ENCODE measurements at places on chromosomes 7 and 10. TPM values are rescaled to one million over a fixed set of nuclear protein-coding genes. Genes with fewer than 3 reads are reported as not detected.
A peak's percentile ranks its signal among the peaks of the same experiment; 100 is the strongest.

- DNase-seq = no peak
These were observed 43.3 kb upstream of the ECHDC3 start for GRCh38 chr10:11698691-11699549.

- DNase-seq = no peak
These were observed 425.8 kb upstream of the FOXK1 start for GRCh38 chr7:4256286-4256685.

DNA sequence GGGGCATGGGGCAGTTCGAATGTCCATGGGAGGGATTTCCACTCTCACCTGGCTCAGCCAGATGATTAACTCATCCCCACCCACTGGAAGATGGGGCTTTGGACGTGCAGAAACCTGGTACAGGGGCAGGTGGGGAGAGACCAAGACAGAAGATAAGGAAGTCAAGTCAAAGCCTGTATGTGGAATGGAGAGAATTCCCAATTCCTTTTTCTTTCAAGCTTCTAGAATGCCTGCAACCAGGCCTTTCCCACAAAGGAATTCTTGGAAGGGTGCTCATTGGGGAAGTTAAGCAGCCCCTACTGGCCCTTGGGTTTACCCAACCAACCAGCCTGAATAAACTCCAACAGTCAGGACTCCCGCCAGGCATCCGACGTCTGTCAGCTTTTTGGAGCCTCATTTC is 39.1 kb downstream of the CCM2 start:
- DNase-seq = no peak

- DNase-seq = peak; percentile 54
These were observed 83.7 kb upstream of the PPP2R2D start for GRCh38 chr10:131816941-131817700.

GRCh38 chr7:139720705-139721231 is 57.0 kb downstream of the HIPK2 start:
- DNase-seq = no peak

- DNase-seq = no peak
These were observed 515 bp downstream of the FAM149B1 start for GRCh38 chr10:73168465-73168803.

DNA sequence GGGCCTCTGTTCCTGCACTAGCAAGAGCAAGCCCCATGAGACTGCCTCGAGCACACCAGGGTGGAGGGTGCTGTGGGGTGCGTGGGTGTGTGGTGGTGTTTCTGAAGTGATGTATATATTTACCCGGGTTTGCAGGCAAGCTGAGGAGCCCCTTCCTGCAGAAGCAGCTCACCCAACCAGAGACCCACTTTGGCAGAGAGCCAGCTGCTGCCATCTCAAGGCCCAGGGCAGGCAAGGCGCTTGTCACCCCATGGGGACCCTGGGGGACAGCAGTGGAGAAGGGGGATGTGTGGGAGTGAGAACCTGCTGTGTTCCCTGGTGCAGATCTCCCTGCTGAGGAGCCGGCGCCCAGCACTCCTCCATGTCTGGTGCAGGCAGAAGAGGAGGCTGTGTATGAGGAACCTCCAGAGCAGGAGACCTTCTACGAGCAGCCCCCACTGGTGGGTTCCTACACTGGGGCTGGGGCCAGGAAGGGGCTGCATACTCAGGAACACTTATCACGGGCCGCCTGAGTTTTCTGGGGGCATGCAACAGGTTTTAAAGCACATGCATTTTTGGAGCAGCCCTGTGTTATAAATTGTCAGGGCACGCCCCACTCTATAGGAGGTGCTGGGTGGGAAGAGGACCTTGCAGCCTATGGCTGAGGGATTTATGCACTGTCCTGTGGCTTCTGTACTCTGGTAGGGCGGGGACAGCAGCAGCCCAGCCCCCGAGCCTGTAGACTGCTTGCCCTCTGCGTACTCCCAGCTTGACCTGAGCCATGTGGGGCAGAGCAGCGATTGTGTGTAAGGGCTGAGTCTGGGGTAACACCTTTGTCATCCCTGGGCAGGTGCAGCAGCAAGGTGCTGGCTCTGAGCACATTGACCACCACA is 5.9 kb downstream of the PGAM2 start:
- peak; percentile 70 for DNase-seq

DNA sequence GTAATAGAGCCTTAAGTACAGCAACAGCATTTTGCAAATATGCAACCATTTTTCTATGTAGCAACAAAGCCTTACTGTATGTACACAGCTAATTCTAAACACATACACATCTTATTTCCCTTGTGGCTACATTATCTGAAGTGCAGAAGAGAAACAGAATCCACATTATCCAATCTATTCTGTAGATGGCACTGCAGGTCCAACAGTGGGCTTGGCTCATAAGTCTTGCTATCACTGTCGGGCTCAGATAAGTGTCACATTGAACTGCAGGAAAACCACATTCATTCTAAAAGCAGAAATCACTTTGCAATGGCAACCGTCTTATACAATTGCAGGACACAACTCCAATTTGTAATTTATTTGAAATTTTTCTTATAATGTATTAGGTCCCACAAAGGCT is 109.8 kb upstream of the NOBOX start:
- no peak for DNase-seq

GRCh38 chr7:74092964-74093471 is 9.4 kb downstream of the LIMK1 start:
- no peak for DNase-seq

DNA sequence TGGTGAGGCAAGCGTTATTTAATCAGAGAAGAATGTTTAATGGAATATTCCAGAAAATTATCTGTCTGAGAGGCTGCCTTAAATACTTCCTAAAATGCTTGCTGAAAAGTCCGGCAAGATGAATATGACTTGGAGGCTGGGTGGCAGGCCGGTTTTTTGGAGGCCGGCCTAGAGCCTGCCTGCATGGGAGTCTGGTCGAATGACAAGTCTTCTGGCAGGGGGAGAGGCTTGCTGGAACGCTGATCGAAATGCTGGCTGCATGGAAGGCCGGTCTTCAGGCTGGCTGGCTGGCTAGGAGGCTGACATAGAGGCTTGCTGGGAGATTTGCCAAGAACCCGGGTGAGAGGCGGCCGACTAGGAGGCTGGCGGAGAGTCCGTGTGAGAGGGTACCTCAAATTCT is 135.7 kb downstream of the OR13A1 start:
- DNase-seq = no peak

- no peak for DNase-seq
These were observed 66.1 kb downstream of the GNA12 start for GRCh38 chr7:2777898-2778535.

DNA sequence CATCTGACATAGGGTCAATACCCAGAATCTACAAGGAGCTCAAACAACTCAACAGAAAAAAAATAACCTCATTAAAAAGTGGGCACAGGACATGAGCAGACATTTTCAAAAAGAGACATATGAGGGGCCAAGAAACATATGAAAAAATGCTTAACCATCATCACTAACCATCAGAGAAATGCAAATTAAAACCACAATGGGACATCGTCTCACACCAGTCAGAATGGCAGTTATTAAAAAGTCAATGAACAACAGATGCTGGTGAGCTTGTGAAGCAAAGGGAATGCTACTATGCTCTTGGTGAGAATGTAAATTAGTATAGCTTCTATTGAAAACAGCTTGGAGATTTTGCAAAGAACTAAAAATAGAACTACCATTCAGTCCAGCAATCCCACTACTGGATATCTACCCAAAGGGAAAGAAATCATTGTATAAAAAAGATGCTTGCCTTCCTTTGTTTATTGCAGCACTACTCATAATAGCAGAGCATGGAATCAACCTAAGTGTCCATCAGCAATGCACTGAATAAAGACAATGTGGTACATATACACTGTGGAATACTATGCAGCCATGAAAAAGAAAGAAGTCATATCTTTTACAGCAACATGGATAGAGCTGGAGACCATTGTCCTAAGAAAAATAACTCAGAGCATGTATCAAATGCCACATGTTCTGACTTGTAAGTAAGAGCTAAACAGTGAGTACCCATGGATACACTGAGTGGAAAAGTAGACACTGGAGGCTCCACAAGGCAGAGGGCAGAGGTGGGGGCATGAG is 139.8 kb downstream of the ADARB2 start:
- DNase-seq = no peak

GRCh38 chr7:158997471-158997870 is 141.1 kb downstream of the DYNC2I1 start:
- no peak for DNase-seq

The SYCE1 gene
- total RNA-seq = 0.51 TPM

The MTPN gene
- total RNA-seq = 121 TPM

The PON3 gene
- 0.54 TPM for total RNA-seq

The MYPN gene
- 196 TPM for total RNA-seq

The TMEM225B gene
- total RNA-seq = not detected

The GHRHR gene
- total RNA-seq = not detected

The AGR2 gene
- total RNA-seq = not detected
